Sciatic nerve (tissue), 2 donors: ENCODE measurements at places on chromosomes 1 and 21. TPM values are rescaled to one million over a fixed set of nuclear protein-coding genes. Genes with fewer than 3 reads are reported as not detected.

The SLC45A1 gene
- 2.5 TPM for total RNA-seq

The ZNF683 gene
- total RNA-seq, result 0.31 TPM

GRCh38 chr1:210293171-210293607, 35.5 kb upstream of the HHAT start:
- peak; percentile 88 for DNase-seq

- DNase-seq, result no peak
These were observed 23.3 kb downstream of the SLC6A17 start for GRCh38 chr1:110173466-110174105.

DNA sequence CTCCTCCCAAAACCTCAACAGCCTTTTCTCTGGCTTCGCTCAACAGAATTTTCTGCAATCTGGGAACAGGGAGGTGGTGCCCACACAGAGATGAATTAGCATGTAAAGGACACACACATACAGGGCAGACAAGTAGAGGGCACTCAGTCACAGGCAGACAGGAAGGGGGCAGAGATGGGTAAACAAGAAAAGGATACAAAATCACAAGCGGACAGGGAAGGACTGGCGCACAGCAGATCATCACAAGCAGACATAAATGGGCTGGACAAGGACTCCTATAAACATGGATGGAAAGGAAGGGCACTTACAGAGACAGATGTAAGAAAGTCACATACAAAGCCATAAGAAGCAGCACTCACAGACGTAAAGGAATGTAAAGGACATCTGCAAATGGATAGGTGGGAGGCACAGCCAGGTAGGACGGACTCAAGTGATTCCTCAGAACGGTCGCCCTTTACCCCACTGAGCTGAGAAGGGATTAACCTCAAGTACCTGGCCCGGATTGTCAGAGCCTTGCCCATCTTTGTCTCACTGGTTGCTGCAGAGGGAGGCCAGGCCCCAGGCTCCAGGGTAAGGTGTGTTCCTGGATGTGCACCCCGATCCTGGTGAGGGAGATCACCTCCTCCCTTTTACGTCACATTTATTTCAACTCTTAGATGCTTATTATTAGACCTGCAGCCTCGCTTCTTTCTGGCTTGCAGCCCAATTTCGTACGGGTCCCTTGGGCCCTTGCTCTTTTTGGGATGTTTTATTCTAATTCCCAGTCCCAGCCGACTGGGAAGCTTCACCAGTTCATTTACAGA, 836 bp upstream of the PRCC start:
- DNase-seq, result peak; percentile 40

GRCh38 chr1:171509191-171509590, 23.9 kb downstream of the PRRC2C start:
- DNase-seq, result no peak

DNA sequence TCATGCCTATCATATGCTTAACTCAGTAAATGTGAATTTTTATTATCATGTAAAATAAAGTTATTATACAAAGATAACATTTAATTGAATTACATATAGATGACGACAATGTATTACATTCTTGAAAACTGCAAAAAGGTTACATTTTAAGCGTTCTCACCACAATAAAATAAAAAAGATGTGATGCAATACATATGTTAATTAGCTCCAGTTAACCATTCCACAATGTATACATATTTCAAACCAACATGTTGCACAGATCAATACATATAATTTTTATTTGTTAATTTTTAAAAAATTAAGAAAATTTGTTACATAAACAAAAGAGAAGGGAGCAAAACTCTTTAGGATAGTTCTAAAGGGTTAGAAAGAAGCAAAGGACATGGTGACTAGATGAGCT, 183.7 kb downstream of the VAV3 start:
- DNase-seq, result no peak

The CRNN gene
- total RNA-seq, result not detected
